ENCODE measurements at places on chromosomes 7 and 10.

DNA sequence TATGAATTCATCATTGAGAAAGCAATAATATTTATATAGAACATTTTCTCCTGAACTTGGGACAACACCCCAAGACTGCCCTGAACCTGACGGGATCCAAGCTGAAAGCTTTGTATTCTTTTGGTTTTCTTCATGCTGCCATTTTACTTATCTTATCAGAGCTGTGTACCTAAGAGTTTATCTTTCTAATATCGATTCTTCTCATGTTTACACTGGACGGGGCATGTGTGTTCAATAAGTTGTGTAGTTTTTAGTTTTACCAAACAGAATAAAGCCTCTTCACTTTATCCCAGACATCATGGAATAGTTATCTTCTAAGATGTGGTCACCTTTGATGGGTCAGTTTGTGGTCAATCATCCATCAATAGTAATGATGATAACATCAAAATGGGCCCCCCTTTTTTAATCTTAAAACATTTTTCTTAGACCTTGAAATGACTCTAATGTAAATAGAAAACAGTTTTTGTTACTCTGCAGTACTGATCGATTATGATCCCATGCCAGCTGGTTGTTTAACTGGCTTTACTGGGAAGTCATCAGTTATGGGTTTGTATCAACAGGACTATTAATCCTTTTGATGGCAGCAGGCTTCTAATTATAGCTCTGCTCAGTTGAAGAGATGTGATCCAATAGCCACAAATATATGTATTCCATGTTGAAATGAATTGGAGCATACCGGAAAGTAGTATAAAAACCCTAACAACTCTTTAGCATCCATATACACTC is 446.1 kb downstream of the KCNMA1 start:
- no peak overlapping the region for H3K4me3 ChIP-seq
- no peak for DNase-seq
- H3K27me3 ChIP-seq = no peaks in the 10 kb centered on the region
- no peaks in the 10 kb centered on the region for H3K36me3 ChIP-seq

DNA sequence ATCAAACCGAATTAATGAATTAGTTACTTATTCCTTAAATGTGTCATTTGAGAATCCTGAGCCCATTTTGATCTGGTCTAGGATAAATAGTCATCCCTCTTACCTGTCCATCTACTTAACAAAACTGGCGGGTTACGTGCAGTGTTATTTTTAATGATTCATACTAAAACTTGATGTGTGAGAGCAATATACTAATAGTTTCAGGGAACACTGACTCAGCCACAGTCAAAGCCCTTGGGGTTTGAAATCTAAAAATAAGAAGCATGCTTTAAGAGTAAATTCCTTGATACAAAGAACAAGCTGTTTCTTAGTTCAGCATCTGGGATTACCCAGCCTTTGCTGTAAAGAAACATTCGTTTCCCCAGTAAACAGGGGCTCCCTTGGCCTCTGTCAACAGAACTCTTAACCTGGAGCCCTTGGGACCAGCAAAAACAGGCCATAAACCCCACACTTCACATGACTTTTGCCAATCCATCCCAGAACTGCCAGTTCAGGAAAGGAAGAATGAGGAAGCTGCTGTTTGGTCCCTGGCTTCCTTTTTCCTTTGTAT is 370.6 kb upstream of the IGFBP3 start:
- H3K27me3 ChIP-seq = no peaks in the 10 kb centered on the region
- DNase-seq = no peak
- H3K4me3 ChIP-seq = no peak overlapping the region

DNA sequence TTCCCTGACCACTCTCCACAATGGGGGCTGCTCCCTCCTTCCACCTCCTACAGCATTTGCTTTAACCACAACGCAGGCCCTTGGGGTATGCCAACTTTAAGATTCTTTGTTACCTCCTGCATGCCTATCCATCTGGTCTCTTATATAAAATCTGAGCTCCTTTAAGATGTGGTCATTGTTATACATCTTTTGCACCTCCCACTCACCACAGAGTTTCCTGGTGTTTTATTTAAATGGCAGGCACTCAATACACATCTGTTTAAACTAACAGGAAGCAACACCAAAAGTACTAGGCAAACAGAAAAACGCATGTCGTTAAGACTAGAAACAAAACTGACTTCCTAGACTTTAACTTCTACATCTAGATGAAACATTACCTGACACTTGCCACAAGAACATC is 36.3 kb downstream of the SLC25A13 start:
- no peaks in the 10 kb centered on the region for H3K36me3 ChIP-seq
- no peak for DNase-seq
- H3K27ac ChIP-seq = no peak overlapping the region
- H3K27me3 ChIP-seq = no peaks in the 10 kb centered on the region
- H3K4me1 ChIP-seq = 0 out of 2 replicates have a peak, but pooled peaks cover 1% of the 10 kb centered on the region
- no peak overlapping the region for H3K4me3 ChIP-seq

DNA sequence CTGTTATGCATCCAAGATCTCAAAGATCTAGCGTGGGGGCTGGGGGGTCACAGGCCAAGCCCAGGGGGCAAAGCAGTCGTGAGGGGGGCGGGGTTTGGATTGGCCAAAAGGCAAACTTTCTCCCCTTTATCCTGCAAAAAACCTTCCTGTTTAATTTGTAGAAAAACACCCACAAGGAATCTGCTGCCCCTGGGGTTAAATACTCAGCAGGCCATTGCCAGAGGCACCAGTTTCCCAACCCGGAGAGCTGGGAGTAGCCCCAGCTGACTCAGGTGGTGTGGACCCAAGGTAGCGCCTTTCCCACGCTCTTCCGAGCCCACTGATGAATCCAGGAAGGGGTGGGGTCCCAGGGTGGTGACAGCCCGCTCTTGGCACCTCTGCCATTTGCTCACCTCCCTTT is 21.4 kb downstream of the KCP start:
- no peaks in the 10 kb centered on the region for H3K36me3 ChIP-seq
- peaks cover 10% of the 10 kb centered on the region for H3K4me1 ChIP-seq
- no peak overlapping the region for H3K27ac ChIP-seq
- no peak overlapping the region for H3K4me3 ChIP-seq
- H3K27me3 ChIP-seq = no peaks in the 10 kb centered on the region
- DNase-seq = no peak

GRCh38 chr7:47938574-47939165 is 9.6 kb downstream of the PKD1L1 start:
- no peaks in the 10 kb centered on the region for H3K27me3 ChIP-seq
- H3K27ac ChIP-seq = no peak overlapping the region
- no peak for DNase-seq
- H3K4me1 ChIP-seq = 0 out of 2 replicates have a peak, but pooled peaks cover 1% of the 10 kb centered on the region

- no peak overlapping the region for H3K4me3 ChIP-seq
- H3K36me3 ChIP-seq = no peaks in the 10 kb centered on the region
- H3K27ac ChIP-seq = no peak overlapping the region
Measured at GRCh38 chr10:61021926-61022325, 77.9 kb upstream of the RHOBTB1 start.

DNA sequence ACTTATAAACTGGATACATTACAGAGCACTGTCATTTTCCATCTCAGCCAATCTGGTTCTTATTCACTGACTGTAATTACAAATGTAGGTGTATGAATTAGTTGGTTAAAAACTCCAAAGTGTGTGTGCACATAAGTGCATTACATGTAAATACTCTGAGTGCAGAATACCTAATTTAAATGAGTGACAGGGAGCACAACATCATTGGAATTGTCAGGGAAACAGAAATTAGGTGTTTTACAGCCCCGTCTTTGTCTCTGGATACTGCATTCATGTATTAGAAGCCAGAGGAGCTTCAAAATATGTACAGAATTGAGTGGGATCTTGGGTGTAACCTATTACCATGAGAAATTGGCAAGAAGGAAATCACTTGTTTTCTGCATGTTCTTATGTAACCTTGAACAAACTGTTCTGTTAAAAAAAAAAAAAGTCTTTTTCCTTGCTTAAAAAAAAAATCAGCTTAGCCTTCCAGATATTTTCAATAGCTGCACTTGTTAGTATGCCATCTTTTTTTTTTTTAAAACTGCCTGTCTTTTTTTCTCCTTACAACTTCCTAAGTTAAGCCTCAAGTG is 31.1 kb downstream of the CELF2 start:
- H3K4me3 ChIP-seq = no peak overlapping the region
- DNase-seq = no peak
- no peak overlapping the region for H3K27ac ChIP-seq
- H3K4me1 ChIP-seq = no peaks in the 10 kb centered on the region
- H3K36me3 ChIP-seq = no peaks in the 10 kb centered on the region

GRCh38 chr7:142897691-142898090 is 12.1 kb upstream of the TRPV6 start:
- no peaks in the 10 kb centered on the region for H3K36me3 ChIP-seq
- no peak overlapping the region for H3K27ac ChIP-seq
- no peak overlapping the region for H3K4me3 ChIP-seq
- no peaks in the 10 kb centered on the region for H3K27me3 ChIP-seq
- no peak for DNase-seq
- no peaks in the 10 kb centered on the region for H3K4me1 ChIP-seq

DNA sequence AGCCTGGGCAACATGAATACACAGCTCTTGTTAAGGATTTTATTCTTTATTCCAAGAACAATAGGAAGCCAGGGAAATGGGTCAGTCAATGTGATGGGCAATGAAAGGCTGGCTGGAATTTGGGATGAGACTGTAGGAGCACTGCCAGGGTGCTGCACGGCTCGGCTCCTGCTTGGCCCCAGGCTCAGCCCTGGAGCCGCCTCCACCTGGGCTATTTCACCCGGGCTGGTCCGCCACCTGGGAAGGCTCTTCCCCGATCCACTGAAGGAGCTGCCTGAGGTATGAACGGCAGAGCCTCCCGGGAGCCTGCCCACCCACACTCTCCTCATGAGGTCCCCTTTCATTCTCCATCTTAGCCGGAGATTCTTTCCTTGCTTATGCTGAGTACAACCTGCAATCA is 80.4 kb upstream of the KMT2C start:
- no peak for DNase-seq
- H3K27ac ChIP-seq = no peak overlapping the region
- H3K27me3 ChIP-seq = no peaks in the 10 kb centered on the region

DNA sequence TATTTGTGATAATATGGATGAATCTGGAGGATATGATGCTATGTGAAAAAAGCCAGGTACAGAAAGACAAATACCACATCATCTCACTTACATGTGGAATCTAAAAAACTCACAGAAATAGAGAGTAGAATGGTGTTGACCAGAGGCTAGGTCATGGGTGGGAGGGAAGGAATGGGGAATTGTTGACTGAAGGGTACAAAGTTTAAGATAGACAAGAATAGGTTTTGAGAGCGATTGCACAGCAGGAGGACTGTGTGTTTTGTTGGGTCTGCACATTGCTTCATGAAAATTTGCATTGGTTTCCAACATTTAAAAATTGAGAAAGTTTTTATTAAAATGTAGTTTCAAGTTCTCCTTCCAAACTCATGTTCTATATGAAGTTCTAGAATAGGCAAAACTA is 8.4 kb downstream of the SLC26A5 start:
- no peak for DNase-seq
- no peaks in the 10 kb centered on the region for H3K4me1 ChIP-seq
- no peaks in the 10 kb centered on the region for H3K27me3 ChIP-seq
- H3K27ac ChIP-seq = no peak overlapping the region
- no peak overlapping the region for H3K4me3 ChIP-seq

DNA sequence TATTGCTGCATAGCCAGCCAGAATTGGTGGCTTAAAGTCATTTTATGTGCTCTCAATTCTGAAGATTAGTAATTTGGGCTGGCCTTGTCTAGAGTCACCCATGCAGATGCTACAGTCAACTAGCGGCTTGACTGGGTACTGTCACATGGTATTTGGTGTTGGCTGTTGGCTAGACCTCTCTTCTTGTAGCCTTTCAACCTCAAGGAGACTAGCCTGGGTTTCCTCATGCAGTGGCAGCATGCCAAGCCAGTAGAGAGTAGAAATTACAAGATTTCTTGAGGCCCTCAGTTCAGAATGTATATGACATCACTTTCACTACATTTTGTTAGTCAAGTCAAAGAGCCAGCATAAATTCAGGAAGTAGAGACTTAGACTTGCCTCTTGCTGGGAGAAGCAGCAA is 3.7 kb upstream of the ZNF800 start:
- H3K4me1 ChIP-seq = 0 out of 2 replicates have a peak, but pooled peaks cover 2% of the 10 kb centered on the region
- no peak for DNase-seq
- H3K4me3 ChIP-seq = no peak overlapping the region
- H3K27me3 ChIP-seq = peaks cover 12% of the 10 kb centered on the region

DNA sequence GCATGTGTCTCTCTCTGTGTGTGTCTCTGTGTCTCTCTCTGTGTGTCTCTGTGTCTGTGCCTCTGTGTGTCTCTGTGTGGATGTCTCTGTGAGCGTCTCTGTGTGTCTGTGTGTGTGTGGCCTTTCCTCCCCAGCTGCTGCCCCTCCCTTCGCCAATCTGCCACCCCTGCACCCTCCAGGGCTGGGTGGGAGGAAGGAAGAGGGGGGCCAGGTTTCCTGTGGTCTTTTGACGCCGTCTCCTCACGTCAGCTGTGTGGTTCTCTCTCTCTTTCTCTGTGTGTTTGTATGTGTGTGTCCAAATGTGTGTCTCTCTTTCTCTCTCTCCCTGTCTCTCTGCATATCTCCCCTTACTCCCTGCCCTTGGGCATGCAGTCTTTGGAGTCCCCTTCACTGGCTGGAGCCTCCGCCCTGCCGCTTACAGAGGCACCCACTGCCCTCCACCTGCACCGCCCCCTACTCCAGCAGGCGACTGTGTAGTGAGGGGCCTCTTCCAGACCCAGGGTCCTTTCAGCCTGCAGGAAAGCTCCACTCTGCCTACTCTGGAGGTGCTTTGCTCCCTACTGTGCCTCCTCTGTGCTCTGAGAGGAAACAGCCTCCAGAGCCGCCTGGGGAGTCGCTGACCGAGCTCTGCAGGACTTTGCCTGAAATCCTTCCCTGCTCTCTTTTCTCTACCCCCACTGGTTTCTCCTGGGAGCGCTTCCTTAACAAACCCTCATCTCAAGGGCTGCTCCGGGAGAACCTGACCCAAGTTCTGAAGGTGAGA is 44.2 kb upstream of the C10orf71 start:
- DNase-seq = no peak
- no peak overlapping the region for H3K4me3 ChIP-seq
- no peak overlapping the region for H3K27ac ChIP-seq
- H3K27me3 ChIP-seq = no peaks in the 10 kb centered on the region
- H3K4me1 ChIP-seq = no peaks in the 10 kb centered on the region

GRCh38 chr7:2971914-2972834 is 71.5 kb downstream of the CARD11 start:
- no peak overlapping the region for H3K27ac ChIP-seq
- no peaks in the 10 kb centered on the region for H3K36me3 ChIP-seq
- H3K4me1 ChIP-seq = no peaks in the 10 kb centered on the region
- H3K27me3 ChIP-seq = no peaks in the 10 kb centered on the region

- peak within 1 kb of the TSS; percentile 66 for H3K4me3 ChIP-seq
- H3K4me1 ChIP-seq = peaks cover 2% of the 10 kb centered on the region
- DNase-seq = no peak
- peaks cover 28% of the 10 kb centered on the region for H3K27me3 ChIP-seq
Measured at GRCh38 chr7:55018361-55019190, at the start of gene EGFR. TSS of gene EGFR (plus strand) at chr7:55019017. CDS start at chr7:55019278, 261 bp downstream.
